Right cardiac atrium (tissue), 5 donors: ENCODE measurements at places on chromosomes 13 and 19. TPM values are rescaled to one million over a fixed set of nuclear protein-coding genes. Genes with fewer than 3 reads are reported as not detected.

The FLT1 gene
- total RNA-seq: 48.4 TPM

The GTPBP3 gene
- 10.7 TPM for total RNA-seq

The KLK14 gene
- total RNA-seq: 0.31 TPM

The PLVAP gene
- 112 TPM for total RNA-seq

The C19orf85 gene
- total RNA-seq: not detected

The ZNF568 gene
- 8.4 TPM for total RNA-seq

The CCNA1 gene
- total RNA-seq: not detected

The SUGP1 gene
- 34.8 TPM for total RNA-seq

The ADAMTSL5 gene
- total RNA-seq: 19.1 TPM

The TTC9B gene
- not detected for total RNA-seq

DNA sequence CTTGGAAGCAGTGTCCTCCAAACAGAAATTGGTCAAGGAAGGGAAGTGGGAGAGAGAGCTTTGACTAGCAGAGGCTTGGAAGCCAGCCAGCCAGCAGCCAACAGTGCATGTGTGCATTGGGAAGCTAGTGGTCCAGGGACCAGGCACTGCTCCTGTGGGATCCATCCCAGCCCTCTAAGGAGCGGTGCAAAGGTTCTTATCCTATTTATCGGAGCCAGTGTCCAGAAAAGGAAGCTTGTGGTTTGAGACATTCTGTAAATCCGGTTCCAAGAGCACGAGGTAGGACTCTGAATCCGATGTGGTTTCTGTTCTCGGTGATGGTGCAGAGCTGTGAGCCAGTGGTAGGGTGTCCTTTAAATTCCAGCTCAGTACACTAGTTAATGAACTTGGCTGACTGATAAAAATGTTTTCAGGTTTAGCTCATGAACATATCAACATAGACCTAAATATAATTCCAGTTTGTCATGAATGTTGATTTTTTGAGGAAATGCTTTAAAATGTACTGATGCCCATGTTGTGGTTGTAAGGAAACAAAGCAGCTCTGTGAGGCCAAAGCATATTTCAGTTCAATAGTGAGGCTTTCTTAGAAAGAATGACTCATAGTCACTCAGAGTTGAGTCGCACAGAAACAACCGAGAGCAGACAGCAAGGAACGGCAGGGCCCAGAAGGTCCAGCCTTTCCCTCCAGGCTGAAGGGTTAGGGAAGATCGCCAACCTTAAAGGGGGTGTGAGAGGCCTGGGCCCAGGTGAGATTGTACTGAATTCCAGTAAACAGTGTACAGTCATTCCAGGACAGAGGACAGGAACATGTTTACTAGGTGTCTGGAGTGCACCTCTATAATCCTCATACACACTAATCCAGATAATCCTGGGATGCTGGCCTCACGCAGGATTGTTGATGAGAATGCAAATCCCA, 21.5 kb upstream of the GARRE1 start:
- DNase-seq: peak; percentile 64

GRCh38 chr13:44300895-44301638, 72.6 kb upstream of the SERP2 start:
- DNase-seq: peak; percentile 54

- DNase-seq: no peak
Measured at GRCh38 chr13:88541994-88542393, 870.8 kb downstream of the SLITRK5 start.

DNA sequence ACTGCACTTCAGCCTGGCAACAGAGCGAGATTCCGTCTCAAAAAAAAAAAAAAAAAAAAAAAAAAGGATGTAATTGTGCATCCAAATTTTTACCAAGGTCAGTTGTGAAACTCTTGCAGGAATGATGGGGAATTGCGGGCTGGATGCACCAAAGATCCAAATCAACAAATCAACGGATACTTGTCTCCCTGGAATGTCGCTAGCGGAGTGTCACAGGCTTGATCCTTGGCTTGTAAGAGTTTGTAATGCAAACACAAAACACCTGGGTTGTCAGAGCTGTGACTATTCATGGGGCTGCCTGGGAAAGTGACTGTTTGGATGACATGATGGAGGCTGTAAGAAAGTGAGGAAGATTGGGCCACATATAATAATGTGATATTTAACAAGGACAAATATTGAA, 4.2 kb downstream of the KANK3 start:
- no peak for DNase-seq

- no peak for DNase-seq
Measured at GRCh38 chr13:53167561-53167960, 138.9 kb downstream of the OLFM4 start.

GRCh38 chr19:49869009-49869483, 1.7 kb upstream of the PNKP start:
- DNase-seq: no peak

DNA sequence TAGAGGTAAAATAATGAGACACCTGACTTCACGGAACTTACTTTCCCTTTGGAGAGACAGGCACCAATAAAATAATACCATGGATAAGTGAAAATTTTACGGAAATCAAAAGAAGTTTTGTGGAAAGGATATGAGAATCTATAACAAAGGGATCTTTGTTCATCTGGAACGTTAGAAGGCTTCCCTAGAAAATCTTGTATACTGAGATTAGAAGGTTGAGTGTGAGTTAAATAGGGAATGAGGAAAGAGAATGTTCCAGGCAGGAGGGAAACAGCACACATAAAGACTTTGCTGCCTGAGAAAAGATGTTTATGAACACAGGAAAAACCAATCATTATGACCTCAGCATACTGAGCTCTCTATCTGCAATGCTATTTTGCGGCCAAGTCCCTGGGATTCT, 19.6 kb upstream of the RAP2A start:
- no peak for DNase-seq

- DNase-seq: no peak
Measured at GRCh38 chr13:28037399-28037798, 48.9 kb upstream of the URAD start.

DNA sequence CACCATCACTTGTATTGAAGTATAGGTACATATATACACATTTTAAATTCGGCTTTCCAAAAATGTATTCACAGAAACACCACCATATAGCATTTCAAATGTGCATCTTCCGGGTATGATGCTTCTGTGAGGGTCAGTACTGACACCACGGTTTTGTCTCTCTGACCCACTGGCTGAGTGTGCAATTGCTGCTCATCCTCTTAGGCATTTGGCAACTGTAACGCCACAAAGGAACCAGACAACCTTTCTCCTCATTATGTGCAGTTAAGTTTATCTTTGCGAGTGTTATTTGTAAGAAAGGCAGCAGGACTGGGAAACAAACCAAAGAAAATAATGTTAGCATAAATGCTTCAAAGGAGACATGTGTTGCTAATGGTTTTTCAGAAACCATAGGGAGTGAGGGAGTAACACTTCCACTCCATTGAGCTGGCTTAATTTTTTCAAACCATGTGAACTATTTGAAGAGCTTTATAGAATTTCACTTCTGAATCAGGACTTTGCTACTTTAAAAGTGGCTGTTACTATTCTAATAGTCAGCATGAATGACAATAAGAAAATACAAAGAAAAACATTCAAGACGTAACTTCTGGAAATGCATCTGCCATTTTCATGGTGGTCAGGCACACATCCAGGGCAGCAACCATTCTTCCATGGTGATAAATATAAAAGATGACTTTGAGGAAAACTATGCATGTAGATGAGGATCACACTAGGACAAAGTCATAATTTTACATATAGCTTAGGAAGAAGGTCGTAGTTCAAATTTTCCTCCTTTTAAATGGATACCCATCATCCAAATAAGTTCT, 423.3 kb downstream of the MZT1 start:
- no peak for DNase-seq

DNA sequence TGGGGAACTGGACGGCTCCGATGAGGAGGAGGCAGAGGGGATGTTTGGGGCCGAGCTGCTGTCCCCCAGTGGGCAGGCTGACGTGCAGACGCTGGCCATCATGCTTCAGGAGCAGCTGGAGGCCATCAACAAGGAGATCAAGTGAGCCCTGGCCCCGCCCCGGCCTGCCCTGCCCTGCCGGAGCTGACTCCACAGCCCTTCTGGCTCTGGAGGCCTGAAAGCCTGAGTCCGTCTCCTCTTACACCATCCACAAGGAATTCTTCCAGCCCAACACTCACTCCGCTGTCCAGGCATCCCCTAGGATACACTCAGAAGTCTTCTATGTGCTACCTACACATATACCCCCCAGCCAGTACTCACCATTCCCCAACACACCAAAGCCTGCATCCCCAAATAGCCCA, 17.4 kb downstream of the PPFIA3 start:
- peak; percentile 95 for DNase-seq

DNA sequence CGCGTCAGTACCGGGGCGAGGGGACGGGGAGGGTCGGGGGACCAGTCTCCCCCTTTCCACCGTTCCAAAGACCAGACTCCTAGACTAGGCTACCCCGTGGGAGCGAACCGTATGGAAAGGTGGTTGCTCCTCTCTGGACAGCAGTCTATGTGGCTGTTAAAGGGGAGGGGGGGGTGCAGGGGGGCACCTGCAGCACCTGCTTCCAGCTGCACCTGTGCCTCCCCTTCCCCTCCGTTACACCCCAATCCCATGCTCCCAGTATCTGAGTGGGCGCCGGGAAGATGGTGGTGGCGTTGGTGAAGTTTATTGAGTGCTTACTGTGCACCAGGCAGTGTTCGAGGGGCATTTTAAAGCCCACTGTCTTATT, 557 bp downstream of the ZNF524 start:
- DNase-seq: no peak

GRCh38 chr13:98239162-98240076, 62.4 kb upstream of the RNF113B start:
- no peak for DNase-seq

- DNase-seq: no peak
Measured at GRCh38 chr19:35220315-35220921, 8.1 kb downstream of the FAM187B start.

DNA sequence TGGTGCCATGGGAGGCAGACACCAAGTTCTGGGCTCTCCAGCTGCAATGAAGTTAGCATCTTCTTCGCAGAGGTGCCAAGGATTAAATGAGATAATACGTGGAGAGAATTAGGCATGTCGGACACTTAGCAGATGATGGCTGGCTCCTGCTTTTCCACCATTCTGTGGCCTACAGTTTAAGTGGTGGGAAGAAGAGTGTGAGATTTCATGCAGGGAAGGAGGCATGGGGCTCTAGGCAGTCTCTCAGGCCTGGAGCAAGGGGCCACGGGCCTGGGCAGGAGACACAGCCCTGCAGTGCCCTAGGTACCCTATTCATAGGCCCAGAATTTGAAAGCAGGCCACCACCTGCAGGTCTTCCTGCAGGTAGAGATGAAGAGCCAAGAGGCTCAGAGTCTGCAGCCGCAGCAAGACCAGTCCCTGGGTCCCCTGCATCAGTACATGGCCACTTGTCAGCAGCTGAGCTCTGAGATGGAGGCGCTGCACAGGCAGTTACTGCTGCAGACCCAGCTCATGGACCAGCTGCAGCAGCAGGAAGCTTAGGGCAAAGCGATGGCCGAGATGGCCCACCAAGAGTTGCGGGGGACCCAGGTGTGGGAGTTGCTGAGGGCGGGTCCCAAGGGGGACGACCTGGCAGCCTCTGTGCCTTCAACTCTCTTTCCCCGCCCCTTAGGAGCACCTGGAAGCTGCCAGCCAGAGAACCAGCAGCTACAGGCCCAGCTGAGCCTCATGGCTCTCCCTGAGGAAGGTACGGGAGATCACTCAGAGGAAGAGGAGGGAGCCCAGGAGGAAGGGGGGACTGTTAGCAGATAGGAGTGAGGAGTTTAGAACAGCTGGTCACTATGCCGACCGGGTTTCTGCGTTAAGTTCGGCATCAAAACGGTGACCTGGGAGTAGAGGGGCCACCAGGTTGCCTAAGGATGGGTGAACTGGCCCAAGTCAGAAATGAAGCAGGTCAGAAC, 33.2 kb upstream of the ZNF492 start:
- DNase-seq: no peak

GRCh38 chr13:97028441-97029299, 34.4 kb upstream of the OXGR1 start:
- peak; percentile 73 for DNase-seq

DNA sequence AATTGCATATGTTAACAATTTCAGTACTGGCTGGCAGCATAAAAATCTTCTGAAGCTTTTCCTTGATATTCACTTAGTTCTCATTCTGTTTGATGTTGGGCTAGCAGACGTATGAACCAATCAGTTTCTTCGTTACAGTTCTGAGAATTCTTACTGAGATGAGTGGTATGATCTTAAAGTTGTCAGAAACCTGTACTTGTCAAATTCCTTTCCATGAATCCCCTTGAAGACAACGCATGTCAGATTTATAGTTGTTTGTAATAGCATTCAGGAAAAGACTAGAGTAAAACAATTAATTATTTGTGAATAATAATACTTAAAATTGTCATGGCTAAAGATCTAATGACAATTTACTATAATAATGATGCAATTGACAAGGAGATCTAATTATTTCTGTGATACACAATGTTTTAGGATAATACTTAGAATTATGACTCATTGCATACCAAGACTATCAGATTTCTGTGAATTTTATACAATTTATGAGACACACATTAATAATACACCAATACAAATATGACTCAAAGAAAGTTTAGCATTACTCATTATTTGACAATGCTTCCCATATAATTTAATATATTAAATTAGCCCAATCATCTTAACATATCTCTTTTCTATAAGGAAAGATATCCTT, 447.2 kb downstream of the RFC3 start:
- no peak for DNase-seq

GRCh38 chr19:51119101-51119500, 5.6 kb upstream of the SIGLEC9 start:
- DNase-seq: no peak

DNA sequence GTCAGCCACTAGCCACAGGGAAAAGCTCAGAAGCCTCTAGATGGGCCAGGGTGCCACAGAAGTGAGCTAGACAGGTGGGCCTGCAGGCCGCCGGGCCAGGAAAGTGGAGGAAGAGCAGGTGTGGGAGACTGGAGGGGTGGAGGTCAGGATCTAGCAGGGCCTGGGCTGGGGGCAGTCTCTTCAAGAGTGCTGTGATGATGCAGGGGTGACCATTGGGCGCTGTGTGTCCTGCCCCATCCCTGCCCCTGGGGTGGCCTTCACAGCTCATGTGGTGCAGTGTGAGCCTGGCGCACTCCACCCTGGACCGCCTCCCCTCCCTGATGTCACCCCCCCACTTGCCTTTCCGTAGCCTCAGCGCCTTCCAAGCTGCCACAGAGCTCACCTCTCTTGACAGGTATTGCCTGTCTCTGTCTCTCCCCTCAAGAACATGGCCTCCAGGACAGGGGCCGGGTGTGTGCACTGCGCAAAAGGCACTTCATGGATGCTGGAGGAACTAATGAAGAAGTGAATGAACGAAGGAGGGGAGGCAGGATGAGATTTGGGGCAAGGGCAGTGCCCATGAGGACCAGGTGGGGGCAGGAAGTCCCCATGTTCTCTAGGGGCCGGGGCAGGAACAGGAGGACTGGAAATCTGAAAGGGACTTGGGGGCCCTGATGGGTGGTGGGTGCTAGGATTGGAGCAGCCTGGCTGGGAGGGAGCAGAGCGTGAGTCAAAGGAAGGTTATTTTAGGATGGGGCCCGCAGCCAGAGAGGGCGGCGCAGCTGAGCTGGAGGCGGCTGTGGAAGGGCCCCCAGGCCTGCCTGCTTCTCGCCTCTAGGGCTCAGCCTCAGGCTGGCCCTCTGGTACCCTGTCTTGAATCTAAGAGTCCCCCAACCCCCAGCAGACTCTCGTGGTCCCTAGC, 6.6 kb downstream of the SSBP4 start:
- DNase-seq: peak; percentile 91

- DNase-seq: no peak
Measured at GRCh38 chr13:32443111-32443510, 15.2 kb upstream of the N4BP2L1 start.

GRCh38 chr13:74101436-74101835, 32.8 kb downstream of the KLF12 start:
- no peak for DNase-seq
